ENCODE measurements at places on chromosomes 1 and 21. TPM values are rescaled to one million over a fixed set of nuclear protein-coding genes. Genes with fewer than 3 reads are reported as not detected.

- no peak for DNase-seq
Observed at GRCh38 chr21:43271452-43272020, 102.7 kb downstream of the CRYAA start.

The DTL gene
- total RNA-seq, result 22.5 TPM

The SPRR4 gene
- total RNA-seq, result not detected

- peak; percentile 88 for DNase-seq
Observed at GRCh38 chr1:1343811-1344421, 5.3 kb downstream of the DVL1 start.

The MEX3A gene
- 6.6 TPM for total RNA-seq

- DNase-seq, result no peak
Observed at GRCh38 chr1:150089846-150090520, 22.4 kb downstream of the VPS45 start.

The UCHL5 gene
- 37.0 TPM for total RNA-seq

The DNAJC8 gene
- total RNA-seq, result 48.4 TPM

DNA sequence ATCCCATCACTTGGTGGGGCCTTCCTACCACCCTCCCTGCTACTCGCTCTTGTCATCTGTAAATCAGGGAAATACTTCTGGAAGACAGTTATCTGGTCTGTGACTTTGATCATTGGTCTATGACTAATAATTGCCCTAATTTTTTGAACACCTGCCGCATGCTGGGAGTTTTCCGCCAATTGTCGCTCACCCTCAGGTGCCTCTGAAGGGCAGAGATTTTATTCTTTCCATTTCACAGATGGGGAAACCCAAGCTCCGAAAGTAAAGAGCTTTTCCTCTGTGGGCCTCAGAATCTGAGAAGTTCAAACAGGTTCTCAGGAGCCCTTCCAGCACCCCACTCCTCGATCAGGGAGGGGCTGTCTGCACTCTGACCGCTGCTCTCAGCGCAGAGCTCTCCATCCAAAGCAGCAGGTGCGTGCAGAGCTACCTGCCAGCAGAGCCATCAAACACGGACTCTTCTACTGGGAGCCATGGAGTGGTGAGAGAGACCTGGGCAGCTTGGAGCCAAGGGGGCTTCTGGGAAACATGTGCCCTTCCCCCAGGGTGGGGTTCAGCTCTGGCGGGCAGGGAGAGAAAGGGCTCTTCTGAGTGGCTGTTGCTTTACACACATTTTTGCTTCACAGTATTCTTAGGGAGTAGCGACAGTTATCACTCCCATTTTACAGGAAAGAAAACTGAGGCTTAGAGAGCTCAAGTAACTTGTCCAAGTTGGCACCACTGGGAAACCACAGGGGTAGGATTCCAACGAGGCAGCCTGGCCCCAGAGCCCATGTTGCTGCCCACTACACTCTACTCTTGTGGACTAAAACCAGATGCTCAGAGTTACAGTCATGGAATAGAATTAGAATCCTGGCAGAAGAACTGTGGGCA is 5.8 kb upstream of the RUNX3 start:
- DNase-seq, result no peak

DNA sequence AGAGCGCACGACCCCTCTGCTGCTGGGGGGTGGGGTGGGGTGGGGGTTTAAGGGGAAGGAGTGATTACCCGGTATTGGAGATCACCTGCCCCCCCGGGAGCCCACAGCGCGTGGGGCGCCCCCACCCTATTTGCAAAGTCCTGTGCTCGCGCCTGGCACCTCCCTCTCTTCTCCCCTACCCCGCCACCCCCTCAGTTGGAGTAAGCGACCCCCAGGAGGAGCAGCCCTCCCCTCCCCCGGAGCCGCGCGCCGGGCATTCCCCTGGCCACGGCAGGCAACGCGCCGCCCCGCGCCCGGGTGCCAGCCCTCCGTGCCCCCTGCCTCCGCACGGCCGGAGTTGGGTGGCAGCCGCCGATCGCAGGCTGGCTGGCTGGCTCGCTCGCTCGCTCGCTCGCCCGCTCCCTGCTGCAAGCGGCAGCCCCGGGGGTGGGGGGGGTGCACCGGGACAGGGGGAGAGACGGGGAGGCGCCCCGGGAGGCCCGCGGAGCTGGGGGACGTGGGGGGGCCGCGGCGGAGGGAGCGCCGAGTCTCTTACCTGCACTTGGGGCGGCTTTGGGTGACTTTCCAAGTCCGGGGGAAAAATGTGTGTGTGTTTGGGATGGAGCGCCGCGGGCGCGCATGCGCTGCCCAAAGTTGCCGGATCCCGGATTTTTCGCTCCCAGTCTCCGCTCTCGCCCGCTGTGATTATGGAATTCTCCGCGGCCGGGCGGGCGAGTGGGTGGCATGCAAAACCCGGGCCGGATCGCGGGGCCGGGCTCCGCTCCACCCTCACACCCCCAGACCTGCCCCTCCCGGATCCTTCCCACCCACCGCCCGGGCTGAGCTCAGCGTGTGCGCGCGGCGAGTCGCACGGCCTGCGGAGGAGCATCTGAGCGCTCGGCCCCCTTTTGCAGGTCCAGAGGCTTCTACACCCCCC is at the start of gene CASZ1:
Gene CASZ1 (minus strand): TSS at position 618 of the 916 bp plus-strand sequence. CDS start 102,757 bp downstream, outside the sequence.
- peak; percentile 89 for DNase-seq

DNA sequence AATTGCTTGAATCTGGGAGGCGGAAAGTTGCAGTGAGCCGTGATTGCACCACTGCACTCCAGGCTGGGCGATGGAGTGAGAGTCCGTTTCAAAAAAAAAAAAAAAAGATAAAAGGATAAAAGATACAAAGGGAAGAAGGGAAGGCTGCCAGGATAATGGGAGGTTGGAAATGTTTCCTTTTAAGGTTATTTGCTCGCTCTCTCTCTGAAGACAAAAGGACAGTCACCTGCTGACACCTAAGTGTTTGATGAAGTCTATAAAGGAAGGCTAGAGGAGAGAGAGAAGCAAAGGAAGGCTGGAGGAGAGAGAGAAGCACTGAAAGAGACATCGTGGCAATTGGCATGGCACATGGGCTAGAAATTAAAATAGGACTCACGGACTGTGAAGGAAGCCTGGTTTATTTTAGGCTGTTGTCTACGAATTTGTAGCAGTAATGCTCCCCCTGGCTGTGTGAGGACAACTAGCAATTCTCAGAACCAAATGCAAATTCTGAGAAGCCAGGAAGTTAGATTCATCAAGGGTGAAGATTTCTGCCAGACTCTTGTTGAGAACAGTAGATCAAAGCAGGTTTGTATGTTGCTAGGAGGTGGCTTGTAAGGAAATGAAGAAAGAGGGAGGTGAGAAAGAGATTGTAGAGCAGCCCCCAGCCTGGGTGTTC is 154.2 kb downstream of the ZP4 start:
- no peak for DNase-seq

DNA sequence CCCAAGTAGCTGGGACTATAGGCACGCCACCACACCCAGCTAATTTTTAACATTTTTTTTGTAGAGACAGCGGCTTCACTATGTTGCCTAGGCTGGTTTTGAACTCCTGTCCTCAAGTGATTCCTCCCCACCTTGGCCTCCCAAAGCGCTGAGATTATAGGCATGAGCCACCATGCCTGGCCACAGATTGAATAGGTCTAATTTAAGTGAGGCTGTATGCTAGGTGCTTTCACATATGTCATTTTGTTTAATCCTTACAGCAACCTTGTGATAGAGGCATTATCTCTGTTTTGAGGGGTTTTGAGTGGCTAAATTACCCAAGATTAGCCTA is 7.2 kb downstream of the INTS3 start:
- no peak for DNase-seq

The BTF3L4 gene
- 47.0 TPM for total RNA-seq

The ADORA3 gene
- not detected for total RNA-seq

DNA sequence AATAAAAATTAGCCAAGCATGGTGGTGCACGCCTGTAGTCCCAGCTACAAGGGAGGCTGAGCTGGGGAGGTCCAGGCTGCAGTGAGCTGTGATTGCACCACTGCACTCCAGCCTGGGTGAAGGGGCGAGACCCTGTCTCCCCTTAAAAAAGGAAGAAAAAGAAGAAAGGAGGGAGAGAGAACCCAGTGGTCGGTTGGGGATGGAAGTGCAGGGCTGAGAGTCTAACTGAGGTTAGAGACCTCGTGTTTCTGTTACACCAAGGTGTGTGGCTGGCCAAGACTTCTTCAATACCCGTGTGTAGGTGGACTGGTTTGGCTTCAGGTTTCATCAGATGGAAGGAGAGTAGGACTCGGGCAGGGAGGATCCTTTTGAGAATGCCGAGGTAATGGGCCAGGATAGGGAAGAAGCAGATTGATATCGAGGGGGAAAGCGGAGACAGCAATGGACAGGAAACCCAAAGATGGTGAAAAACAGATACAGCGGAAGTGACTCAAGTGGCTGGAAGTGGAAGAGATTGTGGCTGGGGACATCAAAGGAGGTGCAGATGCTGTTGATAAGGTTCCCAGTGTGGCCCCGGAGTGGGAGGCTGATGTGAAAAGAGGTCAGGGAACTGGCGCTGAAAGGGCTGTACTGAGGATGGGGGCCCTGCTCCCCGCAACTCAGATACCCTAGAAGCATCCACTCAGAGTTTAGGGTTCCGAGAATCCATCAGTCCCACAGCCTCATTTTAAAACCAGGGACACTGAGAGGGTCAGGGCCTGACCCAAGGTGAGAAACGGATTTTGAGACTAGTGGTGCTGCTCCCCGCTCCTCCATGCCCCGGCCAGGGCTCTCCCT is 681 bp upstream of the UBXN10 start:
- DNase-seq, result no peak

The TMPRSS15 gene
- not detected for total RNA-seq

DNA sequence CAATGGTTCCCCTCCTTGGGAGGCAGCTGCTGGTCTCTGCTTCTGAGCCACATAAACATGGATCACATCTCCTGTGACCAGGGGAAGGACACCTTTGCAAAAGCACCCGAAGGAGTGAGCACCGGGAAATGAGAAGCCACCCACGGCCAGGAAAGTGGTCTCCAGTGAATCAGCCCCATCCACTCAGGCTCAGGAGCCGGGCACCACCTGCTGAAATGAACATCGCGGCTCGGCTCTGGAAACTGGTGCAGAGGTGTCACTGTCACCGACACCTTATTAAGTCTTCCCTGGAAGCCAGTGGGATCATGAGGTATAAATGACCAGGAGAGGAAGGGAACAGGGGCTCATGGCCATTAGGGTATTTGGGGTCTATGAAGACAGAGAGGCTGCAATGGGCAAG is 207.2 kb upstream of the C1orf174 start:
- DNase-seq, result no peak

DNA sequence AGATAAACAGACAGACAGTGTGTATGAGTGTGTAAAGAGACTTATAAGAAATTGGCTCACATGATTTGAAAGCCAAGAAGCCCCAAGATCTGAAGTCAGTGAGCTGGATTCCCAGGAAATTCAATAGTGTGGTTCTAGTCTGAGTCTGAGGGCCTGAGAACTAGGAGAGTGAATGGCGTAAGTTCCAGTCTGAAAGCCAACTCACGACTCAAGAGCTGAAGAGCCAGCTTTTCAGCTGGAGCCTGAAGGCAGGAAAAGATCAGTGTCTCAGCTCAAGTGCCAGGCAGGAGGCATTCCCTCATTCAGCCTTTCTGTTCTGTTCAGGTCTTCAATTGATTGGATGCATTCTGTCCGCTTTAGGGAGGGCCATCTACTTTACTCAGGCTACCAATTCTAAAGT is 257.2 kb downstream of the PLPP3 start:
- no peak for DNase-seq

GRCh38 chr1:84797603-84798002 is 95.4 kb downstream of the LPAR3 start:
- DNase-seq, result no peak

DNA sequence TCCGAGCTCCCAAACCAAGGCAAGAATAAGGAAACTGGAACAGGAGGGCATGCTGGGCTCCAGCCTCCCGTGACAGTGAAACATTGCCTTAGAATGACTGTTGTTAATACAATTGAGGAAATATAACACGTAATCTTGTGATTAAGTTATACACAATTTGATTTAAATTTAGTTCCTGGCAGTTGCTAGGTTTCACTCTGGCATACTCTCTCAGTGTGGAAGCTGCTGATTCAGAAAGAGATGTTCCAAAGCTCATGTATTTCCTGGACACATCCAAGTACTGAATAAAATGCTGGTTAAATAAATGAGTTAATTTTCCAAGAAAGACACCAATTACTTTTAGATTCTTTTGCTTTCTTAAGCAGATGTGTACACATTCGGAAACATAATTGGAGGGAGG is 176.1 kb downstream of the GRIK1 start:
- DNase-seq, result no peak

- peak; percentile 32 for DNase-seq
Observed at GRCh38 chr1:24101796-24102586, 9.9 kb downstream of the MYOM3 start.

The BARHL2 gene
- not detected for total RNA-seq

DNA sequence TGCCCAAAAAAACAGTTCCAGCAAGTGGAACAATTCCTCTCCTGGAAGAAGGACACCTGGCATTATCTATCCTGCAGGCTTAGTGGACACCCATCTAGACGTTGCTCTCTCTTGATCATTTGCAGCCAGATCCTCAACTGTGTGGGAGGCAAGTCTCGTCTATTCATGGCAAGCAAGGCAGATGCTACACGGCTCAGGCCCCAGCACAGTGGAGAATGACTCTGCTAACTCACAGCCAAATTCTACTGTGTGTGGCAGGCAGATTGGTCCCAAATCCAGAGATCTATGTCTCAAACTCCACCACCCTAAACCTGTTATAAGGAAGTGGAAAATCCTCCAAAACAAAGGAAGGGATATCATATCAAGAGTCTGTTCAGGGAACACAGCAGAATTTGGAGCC is 7.0 kb downstream of the TNNT2 start:
- DNase-seq, result no peak

- DNase-seq, result no peak
Observed at GRCh38 chr21:35297665-35298064, 248.6 kb upstream of the RUNX1 start.

The CCDC181 gene
- not detected for total RNA-seq

DNA sequence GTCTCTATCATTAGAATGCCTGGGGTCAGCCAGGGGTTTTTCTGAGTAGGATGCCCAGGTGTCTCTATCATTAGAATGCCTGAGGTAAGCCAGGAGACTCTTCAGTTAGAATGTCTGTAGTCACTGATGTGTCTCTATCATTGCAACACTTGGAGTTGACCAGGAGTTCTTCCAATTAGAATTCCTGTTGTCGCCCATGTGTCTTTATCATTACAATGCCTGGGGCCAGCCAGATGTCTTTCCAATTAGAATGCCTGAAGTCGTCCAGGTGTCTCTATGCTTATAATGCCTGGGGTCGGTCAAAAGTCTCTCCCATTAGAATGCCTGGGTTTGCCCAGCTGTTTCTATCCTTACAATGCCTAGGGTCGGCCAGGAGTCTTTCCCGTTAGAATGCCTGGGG is 55.8 kb downstream of the RNF187 start:
- DNase-seq, result no peak

GRCh38 chr1:13730751-13731482 is 30.9 kb downstream of the PRDM2 start:
- DNase-seq, result no peak

- DNase-seq, result no peak
Observed at GRCh38 chr1:191022856-191023255, 545.2 kb upstream of the BRINP3 start.
